ENCODE measurements at places on chromosomes 6 and 20. TPM values are rescaled to one million over a fixed set of nuclear protein-coding genes. Genes with fewer than 3 reads are reported as not detected.
A peak's percentile ranks its signal among the peaks of the same experiment; 100 is the strongest.

- DNase-seq = no peak
Measured at GRCh38 chr6:25384967-25385366, 105.8 kb downstream of the CARMIL1 start.

GRCh38 chr6:108133594-108134179, 32.1 kb upstream of the NR2E1 start:
- DNase-seq = peak; percentile 82

The SPATA25 gene
- total RNA-seq = 2.0 TPM

The BPIFA1 gene
- total RNA-seq = not detected

Data from A673 (cell line).